Ascending aorta (tissue), 2 donors: ENCODE measurements at places on chromosomes 7 and 10.

DNA sequence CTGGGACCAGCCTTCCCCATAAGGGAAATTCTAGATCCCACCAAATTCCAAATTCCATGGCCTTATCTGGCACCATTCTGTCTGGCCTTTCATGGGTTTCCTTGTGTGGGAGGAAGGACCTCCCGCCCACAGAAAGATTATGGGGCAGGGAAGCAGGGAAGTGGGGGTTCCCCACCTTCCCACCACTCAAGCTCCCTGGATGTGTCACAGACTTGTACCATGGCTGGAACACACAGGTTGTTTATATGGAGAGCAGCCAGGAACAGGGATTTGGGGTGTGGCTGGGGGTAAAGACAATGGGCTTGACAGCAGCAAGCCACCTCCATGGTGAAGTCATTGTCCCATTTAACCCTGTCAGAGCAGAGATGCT is 18.3 kb downstream of the UNC5B start:
- no peak for DNase-seq

DNA sequence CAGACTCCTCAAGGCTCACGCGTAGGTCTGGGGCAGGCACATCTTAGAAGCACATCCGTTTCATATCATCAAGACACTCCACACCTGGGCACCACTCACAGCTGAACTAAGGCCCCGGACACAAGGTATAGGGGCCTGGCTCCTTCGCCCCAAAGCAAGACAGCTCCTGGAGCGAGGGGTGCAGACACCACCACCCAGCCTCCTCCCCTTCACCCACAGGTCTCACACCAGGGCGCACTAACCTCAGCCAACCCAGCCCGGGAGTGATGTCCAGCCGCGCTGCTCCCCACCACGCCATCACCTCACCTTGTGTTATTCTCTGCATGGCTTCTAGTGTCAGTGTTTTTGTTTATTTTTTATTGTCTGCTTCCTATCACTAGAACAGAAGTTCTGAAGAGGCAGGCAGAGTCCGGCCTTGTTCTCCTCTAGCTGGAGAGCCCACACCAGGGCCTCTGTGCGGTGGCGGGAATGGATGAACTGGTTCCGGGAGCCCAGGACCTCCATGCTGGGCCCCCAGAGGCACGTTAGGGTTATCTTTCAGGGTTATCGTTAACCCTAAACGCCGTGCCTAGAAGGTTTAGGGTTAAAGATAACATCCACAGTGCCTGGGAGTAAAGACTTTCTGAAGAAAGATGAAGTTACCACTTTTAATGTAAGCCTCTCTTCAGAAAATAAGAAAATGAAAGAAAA is 21.8 kb downstream of the BRI3 start:
- no peak for DNase-seq

DNA sequence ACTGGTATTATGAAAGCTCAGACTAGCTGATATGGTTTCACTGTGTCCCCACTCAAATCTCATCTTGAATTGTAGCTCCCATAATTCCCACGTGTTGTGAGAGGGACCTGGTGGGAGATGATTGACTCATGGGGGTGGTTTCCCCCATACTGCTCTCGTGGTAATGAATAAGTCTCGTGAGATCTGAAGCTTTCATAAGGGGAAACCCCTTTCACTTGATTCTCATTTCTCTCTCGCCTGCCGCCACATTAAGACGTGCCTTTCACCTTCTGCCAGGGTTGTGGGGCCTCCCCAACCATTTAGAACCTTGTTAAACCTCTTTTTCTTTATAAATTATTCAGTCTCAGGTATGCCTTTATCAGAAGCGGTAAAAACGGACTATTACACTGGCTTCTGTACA is 40.3 kb downstream of the COL13A1 start:
- no peak for DNase-seq

DNA sequence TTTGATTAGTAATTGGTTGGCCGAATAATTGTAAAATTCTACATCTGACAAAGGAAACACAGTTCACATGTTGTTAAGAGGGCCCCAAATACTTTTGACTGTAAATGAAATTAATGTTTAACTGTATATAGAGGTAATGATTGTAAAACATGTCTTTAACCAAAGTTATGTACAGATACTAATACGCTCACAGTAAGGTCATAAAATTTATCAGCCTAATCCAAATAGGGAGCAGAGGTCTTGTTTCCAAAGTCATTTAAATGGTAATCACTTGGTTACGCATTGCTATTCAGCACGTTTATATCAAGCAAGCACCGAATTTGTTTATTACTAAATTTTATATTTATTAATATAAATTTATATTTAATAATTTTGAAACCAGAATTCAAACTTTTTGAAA is 1.4 kb downstream of the PHYHIPL start:
- DNase-seq, result no peak

- DNase-seq, result no peak
Measured at GRCh38 chr10:103758294-103758681, 97.1 kb downstream of the SH3PXD2A start.

DNA sequence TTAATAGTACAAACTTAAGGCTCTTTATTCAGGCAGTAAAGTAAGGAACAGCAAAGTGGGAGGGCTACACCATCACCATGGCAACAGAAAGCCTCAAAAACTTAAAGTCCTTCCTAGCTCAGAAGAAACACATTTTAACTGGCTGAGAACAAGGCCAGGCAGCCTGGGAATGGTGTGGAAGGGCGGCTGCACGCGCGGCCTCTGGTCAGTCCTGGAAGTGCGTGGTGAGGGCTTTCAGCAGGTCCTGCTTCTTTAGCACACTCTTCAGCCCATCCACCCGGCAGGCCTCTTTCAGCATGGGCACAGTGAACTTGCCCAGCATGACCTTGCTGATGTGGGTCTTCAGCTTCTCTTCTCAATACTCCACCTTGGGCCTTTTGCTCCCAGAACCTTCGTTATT is 133.0 kb downstream of the CYP26A1 start:
- DNase-seq, result no peak
